ENCODE measurements at places on chromosomes 3 and 15.

- DNase-seq = no peak
Observed at GRCh38 chr15:101010781-101011180, 91.6 kb downstream of the LRRK1 start.

GRCh38 chr3:171821044-171821443, 10.8 kb upstream of the PLD1 start:
- DNase-seq = no peak

DNA sequence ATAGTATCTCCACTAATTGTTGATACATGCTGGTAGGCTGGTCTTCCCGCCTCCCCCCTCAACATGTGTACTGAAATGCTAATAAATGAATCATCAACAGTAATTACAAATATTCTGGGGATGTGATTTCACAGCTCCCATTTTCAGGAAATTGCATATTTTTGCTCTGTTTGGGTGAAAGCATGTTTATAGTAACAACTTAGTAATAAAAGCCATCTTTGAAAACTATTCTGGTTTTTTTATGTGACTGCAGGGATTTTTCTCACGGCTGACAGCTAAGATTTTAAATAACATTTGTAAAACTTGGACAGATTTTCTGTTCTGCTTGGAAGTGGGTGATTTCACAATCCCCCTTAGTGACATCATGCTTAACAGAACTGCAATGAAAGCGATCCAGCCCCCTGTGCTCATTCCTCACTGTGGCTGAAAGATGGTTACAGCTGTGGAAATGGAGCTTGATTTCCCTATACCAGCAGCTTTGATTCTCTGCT, 25.6 kb upstream of the FAM174B start:
- peak; percentile 96 for DNase-seq

DNA sequence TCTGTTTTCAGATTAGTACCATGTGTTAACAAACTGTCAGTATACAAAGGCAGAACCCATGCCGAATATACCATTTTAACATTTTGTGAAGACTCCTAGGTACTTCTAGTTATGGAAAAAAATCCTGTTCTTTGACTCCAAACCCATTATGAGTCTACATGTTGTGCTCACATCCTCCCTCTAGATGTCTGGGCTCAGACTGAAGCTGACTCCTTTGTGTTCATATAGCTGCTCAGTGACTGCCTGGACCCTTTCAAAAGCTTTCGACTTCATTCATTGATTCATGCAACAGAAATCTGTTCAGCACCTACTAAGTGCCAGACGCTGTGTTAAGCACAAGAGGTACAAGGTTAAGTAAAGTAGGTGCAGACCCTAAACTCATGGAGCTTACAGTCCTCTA, 60.5 kb downstream of the MEGF11 start:
- no peak for DNase-seq

GRCh38 chr15:83739629-83740028, 85.7 kb downstream of the ADAMTSL3 start:
- DNase-seq = no peak

- DNase-seq = no peak
Observed at GRCh38 chr3:64299206-64299605, 73.9 kb upstream of the PRICKLE2 start.

GRCh38 chr15:99729920-99730319, 3.3 kb downstream of the LYSMD4 start:
- peak; percentile 36 for DNase-seq

- DNase-seq = no peak
Observed at GRCh38 chr3:150747886-150748683, 14.9 kb downstream of the SIAH2 start.

GRCh38 chr15:65184305-65184867, 756 bp downstream of the CLPX start:
- DNase-seq = peak; percentile 35

- no peak for DNase-seq
Observed at GRCh38 chr15:30827625-30828303, 76.0 kb upstream of the FAN1 start.

DNA sequence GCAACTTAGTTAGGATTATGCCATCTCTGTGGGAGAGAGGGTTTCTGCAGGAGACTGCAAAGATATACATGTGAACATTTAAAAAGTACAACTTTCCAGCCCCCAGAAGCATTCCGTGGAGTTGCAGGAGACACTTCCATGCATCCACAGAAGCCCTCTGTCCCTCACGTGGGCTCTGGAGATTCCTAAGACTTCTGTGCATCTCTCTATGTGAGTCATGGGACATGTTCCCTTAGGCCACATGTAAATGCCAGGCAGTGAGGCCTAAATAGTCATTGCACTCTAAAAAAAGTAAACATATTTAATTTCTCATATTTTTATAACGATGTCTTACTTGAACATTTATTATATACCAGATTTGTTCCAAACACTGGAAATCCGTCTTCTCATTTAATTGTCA, 126.5 kb upstream of the ROPN1 start:
- peak; percentile 60 for DNase-seq

DNA sequence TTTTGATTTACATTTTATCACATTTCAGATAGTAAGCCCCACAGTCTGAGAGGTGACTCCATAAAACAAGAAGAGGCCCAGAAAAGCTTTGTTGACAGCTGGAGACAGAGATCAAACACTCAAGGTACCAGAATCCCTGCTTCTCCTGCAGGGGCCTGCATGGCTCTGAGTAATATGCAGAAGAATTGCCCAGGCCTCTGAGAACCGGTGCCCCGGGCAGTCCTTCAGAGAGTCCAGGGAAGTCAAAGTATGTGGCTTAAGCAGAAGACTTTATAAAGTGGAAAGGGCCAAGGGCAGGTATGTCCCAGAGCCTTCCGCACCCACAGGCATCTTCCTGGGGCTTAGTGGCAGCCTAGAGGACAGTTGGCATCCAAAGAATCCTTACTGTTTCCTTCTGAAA, 12.8 kb downstream of the ATRIP start:
- DNase-seq = no peak

DNA sequence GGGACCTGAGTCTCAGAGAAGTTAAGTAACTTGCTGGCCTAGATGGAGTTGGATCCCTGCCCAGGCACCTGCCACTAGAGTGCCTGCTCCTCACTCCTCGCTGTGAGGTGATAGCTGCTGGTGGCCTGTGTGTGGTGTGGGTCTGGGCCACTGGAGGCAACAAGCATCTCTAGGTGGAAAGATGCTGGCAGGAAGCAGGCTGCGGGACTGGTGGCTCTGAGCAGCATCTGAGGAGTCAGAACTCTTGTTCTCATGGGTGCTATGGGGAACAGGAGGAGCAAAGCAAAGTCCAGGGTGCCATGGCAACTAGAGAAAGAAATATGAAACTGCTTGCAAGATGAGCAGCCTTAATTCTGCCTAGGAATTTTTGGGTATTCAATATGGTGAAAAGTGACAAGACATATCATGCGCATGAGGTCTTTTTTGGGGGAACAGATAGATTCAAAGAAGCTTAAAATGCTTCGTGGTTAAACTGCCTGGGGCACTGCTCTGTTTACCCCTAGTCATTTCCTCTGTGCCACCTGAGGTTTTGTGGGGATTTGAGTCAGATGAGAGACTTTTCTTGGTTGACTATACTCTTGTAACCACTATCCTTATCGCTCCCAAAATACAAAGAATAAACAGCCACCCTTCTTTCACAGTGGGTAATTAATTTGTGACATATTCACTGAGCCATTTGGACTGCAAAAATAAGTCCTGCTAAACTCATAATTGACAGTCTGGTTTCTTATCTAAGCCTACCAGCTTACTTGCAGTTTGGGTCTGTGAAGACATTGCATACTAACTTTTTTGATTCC, 50.3 kb downstream of the MED12L start:
- DNase-seq = no peak

- DNase-seq = peak; percentile 14
Observed at GRCh38 chr3:163056874-163057497, 1560.4 kb downstream of the OTOL1 start.

- DNase-seq = no peak
Observed at GRCh38 chr3:85164436-85164835, 205.6 kb downstream of the CADM2 start.

- no peak for DNase-seq
Observed at GRCh38 chr3:186638259-186638658, 1.9 kb upstream of the FETUB start.

- no peak for DNase-seq
Observed at GRCh38 chr3:127539366-127540060, 51.0 kb downstream of the TPRA1 start.

GRCh38 chr3:132464066-132464465, 46.8 kb downstream of the DNAJC13 start:
- peak; percentile 60 for DNase-seq

DNA sequence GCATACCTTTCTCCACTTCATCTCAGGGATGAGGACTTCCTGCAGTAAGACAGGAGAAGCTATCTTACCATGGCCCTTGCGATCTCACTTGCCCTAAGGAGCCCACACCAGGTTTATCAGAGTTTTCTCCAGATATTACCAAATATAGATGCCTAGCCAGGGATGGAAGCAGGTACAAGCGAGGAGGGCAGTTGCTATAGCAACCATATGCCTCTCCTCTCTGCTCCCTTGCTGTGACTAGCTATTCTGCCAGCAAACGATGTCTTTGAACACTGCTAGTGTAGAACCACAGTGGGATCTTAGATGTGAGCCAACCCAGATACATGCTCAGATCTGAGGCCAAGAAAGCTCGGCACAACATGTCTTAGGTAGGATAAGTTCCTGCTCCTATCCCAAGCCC, 33.9 kb downstream of the GRAMD2A start:
- DNase-seq = no peak

GRCh38 chr3:53196575-53197407, 35.8 kb downstream of the PRKCD start:
- peak; percentile 73 for DNase-seq

DNA sequence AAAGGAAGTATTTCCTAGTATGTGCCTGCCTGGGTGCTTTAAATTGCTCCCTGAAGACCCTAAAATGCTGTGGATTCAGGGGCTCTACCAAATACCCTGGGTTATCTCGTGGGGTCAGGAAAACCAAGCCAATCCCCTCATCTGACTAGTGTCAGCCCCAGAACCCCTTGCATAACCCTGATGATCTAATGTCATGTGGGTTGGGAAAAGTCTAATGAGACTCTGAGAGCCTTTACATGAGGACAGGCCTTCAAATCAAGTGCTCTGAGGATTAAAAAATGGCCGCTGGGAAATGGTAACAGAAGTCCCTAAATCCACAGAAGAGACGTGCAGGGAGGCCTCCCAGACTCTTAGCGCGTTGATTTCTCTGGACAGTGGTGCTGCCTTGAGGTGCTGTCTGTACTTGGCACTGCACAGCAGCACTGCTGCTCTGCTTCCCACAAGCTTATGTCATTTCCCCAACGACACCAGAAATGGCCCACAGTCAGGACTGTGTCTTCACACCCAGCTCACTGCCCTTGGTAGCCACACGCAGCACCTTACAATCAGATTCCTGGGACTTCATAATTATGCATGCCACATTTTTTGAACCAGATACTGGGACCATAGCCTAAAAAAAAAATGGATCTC, 16.6 kb downstream of the EIF4E3 start:
- no peak for DNase-seq

DNA sequence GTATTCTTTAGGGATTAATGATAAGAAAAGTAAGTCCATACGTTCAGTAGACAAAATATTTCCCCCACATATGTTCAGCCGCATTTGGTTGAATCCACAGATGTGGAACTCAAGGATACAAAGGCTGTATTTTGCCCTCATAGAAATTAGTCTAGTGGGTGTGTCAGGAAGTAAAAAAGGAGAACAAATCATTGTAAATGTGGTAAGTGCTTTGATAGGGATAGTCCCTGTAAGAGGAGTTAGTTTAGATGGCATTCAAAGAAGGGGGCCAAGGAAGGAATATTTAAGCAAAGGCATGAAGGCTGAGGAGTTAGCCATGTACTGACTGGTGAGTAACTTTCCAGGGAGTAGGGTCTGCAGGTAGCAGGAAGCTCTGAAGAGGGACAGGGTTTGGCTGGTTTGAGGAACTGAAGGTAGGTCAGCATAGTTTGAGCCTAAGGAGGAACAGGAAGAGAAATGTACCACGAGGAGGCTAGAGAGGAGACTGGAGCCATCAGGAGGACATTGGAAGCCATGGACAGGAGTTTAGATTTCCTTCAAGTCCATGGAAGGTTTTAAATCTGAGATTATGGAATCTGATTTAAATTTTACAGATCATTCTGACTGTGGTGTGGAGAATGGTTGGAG, 98.8 kb downstream of the MME start:
- no peak for DNase-seq

DNA sequence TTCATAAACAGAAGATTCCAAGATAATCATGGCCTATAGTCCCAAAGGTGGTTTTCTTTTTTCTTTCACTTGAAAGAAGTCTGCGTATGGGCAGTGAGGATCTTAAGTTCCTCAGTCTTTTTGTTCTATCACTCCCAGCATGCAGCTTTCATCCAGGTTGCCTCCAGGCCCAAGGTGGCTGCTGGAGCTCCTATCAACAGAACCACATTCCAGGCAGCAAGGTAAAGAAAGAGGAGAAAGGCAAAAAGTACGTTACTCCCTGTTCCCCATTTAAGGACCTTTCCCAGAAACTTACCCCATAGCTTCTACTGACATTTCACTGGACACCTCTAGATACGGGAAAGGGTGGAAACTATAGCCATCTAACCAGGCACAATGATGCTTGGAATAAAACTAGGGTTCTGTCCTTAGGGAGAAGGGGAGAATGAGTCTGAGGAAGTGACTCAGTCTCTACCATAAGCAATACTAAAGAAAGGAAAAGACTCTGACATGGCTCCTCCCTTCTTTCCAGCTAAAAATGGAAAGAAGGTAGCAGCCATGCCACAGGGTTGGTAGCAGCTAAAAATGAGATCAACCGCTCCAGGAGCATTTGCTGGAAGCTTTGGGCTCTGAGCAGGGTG, 313.9 kb upstream of the NR2E3 start:
- peak; percentile 26 for DNase-seq

DNA sequence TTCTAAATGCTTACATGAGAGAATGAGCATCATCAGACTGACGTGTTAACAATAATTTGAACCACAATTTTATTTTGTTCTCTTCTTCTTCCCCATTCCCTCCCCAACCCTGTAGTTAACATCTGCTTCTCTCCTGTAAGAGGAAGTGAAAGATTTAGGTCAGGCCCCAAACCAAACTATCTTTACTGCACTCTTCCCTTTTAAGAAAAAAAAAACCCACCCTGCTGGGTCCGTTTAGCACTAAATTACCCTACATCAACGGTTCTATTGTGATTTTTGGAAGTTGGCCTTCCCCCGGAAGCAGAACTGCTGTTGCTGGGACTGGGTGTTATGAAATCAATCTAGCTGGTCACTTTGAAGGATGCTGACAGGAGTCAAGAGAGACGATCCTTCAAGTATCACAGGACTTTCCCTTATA, 49.4 kb downstream of the NFKBIZ start:
- DNase-seq = no peak

DNA sequence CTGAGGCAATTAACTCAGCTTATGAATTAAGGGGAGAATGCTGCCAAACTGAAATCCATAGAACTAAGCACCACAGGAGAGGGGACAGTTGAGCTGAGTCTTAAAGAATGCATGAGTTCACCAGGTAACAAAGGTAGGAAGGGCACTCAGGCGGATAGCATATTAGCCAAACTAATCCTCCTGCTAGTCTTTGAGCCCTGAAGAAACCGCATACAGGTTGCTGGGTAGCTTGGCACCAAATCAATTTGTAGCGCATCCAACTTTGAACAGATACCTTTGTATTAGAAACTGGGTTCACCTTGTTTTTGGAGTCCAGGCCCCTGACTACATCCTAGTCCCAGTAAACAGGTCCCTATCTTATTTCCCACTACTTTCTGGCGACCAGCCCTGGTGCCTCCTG, 93.7 kb downstream of the FRMD4B start:
- no peak for DNase-seq
